ENCODE measurements at places on chromosomes 6 and 20. TPM values are rescaled to one million over a fixed set of nuclear protein-coding genes. Genes with fewer than 3 reads are reported as not detected.

Gene GMDS
- total RNA-seq, result 53.0 TPM

Gene CNR1
- 17.9 TPM for total RNA-seq

Gene TAAR2
- total RNA-seq, result not detected

Gene COL11A2
- 39.0 TPM for total RNA-seq

Gene SCRT2
- total RNA-seq, result 4.3 TPM

Gene GNMT
- total RNA-seq, result not detected
